ENCODE measurements at places on chromosomes 12 and 14. TPM values are rescaled to one million over a fixed set of nuclear protein-coding genes. Genes with fewer than 3 reads are reported as not detected.

DNA sequence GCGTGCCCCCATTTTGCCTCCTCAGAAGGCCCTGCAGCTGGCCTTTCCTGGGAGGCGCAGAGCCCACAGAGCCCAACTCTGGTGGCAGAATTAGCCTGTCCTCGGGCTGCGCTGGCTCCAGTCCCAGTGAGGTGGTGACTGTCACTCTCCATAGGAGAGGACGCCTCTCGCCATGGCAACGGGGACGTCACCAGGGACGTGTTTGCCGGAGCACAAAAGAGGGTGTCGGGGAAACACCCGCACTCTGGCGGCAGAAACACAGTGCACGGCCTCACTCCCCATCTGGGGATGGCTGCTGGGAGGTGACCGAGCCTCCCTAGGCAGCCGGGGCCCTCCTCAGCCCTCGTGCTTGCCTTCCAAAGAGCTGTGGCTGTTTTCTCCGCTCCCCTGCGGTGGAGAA is 50.2 kb upstream of the NCOR2 start:
- H3K36me3 ChIP-seq = no peaks in the 10 kb centered on the region
- no peak overlapping the region for H3K27ac ChIP-seq
- H3K27me3 ChIP-seq = no peaks in the 10 kb centered on the region

The KRT81 gene
- not detected for total RNA-seq

DNA sequence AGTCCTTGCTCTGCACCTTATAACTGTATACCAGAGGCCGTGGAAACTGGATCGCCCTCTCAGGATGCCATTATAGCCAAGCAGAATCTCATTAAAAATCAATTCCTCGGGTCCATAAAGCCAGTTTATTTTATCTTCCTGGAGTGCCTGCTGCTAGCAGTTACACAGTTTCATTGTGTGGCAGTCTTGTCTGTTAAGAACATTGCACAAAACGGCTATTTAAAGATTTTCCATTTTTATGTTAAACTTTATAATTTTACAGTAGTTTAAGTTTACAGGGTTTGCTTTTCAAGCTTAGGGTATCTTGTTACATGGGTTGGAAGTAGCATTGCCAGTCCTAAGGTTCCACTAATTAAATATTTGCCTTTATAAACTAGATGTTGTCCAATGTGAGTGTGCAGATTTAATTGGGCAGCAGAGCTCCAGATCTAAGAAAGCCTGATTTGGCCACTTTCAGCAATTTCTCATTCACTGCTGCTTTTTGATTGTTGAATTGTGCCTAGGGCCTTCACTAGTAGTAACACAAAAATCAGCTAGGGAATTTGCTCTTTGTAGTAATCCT is 17.0 kb downstream of the TMEM30B start:
- no peaks in the 10 kb centered on the region for H3K4me1 ChIP-seq
- H3K36me3 ChIP-seq = no peaks in the 10 kb centered on the region
- no peak overlapping the region for H3K4me3 ChIP-seq
- H3K27me3 ChIP-seq = peaks cover 24% of the 10 kb centered on the region

The SLC2A13 gene
- total RNA-seq = 4.9 TPM

GRCh38 chr14:95431199-95432143 is 85.0 kb downstream of the SYNE3 start:
- H3K36me3 ChIP-seq = peaks cover 27% of the 10 kb centered on the region
- peaks cover 3% of the 10 kb centered on the region for H3K4me1 ChIP-seq
- DNase-seq = no peak
- no peaks in the 10 kb centered on the region for H3K27me3 ChIP-seq
- no peak overlapping the region for H3K27ac ChIP-seq
- no peak overlapping the region for H3K4me3 ChIP-seq

DNA sequence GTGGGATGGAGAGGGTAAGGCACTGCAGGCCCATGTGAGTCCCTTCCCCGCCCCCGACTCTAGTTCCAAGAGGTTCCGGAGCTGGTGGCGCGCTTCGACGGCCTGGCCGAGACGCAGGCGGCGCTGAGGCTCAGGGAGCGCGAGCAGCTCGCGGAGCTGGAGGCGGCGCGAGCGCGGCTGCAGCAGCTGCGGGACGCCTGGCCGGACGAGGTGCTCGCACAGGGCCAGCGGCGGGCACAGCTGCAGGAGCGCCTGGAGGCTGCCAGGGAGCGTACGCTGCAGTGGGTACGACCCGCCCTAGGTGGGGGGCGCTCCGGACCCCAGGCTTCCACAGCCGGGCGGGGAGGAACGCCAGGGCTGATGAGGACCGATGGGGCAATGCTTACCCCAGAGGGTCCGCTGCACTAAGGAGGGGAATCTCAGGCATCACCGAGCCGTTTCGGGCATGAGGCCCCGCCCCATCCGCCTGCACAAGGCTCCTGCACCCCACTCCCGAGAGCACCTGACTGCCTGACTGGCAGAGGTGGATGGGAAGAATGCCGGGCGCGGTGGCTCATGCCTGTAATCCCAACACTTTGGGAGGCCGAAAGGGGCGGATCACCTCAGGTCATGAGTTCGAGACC is 4.9 kb downstream of the CFAP73 start:
- peaks cover 6% of the 10 kb centered on the region for H3K36me3 ChIP-seq
- peak; percentile 38 for DNase-seq
- H3K27me3 ChIP-seq = peaks cover 30% of the 10 kb centered on the region
- H3K27ac ChIP-seq = no peak overlapping the region
- H3K4me3 ChIP-seq = peak overlapping the region; percentile 45

The CLMN gene
- 0.66 TPM for total RNA-seq
